ENCODE measurements at places on chromosomes 13 and 19. TPM values are rescaled to one million over a fixed set of nuclear protein-coding genes. Genes with fewer than 3 reads are reported as not detected.

GRCh38 chr13:33606692-33607091 is 211.3 kb upstream of the RFC3 start:
- DNase-seq = no peak

DNA sequence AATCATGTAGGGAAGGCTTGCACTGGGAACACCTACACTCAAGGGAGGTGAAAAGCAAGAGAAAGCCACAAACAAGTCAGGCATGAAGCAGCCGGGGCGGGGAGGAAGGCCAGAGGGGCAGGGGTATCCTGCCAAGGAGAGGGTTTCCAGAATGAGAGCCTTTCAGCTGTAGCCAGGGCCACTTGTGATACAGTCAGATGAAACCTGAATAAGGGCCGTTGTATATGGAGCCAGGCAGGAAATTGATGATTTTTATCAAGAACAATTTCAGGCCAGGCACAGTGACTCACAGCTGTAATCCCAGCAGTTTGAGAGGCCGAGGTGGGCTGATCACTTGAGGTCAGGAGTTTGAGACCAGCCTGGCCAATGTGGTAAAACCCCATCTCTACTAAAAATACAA is 4.4 kb downstream of the TRPM4 start:
- DNase-seq = no peak

Gene COX6B2
- total RNA-seq = not detected

GRCh38 chr19:41967054-41967783 is 8.1 kb upstream of the RABAC1 start:
- DNase-seq = no peak

DNA sequence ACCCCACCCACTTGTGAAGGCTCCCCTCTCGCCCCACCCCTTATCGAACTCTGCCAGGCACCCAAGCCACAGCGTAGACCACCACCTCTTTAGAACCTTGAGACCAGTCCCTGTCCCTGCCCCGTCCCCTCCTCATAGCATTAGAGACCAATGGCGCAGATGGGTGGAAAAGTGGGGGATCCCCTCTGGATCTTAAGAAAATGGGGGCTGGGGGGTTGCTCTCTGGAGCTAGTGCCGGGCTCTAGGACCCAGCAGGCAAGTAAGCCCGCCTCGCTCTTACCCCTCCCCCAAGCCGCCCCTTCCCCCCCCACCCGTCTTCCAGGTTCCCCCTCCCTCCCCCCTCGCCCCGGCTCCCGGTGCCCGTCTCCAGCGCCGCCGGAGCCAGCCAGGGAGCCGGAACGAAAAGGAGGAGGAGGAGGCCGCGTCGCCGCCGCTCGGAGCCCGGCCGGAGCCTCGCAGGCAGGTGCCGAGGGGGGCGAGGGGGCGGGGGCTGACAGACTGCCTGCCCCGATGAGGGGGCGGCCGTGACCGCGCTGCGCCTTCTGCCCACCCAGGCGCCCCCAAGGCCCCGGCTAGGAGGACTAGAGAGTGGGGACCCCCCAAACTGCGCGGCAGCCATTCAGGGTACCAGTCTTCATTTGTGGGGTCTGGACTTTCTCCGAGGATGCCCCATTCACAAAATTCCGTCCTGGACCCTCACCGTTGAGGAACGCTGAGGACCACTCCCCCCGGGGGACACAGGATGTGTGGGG is at the start of gene SPRED3:
Gene SPRED3, plus strand, starts transcription at position 349 of the 752 bp plus-strand sequence. CDS start 1,606 bp downstream, outside the sequence.
- no peak for DNase-seq

DNA sequence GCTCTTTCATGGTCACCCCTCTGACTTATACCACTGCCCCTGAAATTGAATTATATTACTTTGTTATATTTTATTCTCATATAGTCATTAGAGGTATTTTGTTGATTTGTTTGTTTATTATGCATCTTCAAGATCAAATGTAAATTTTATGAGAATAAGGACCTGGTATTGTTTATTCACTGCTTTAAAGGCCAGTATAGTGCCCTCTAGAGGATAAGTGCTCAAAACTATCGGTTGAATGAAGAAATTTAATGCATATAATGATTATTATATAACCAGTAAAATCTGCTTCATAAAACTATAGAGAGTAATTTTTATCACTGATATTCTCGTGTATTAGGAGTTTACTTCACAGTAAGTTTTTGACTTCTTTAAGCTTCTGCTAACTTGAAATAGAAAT is 1401.9 kb downstream of the SLITRK1 start:
- no peak for DNase-seq

DNA sequence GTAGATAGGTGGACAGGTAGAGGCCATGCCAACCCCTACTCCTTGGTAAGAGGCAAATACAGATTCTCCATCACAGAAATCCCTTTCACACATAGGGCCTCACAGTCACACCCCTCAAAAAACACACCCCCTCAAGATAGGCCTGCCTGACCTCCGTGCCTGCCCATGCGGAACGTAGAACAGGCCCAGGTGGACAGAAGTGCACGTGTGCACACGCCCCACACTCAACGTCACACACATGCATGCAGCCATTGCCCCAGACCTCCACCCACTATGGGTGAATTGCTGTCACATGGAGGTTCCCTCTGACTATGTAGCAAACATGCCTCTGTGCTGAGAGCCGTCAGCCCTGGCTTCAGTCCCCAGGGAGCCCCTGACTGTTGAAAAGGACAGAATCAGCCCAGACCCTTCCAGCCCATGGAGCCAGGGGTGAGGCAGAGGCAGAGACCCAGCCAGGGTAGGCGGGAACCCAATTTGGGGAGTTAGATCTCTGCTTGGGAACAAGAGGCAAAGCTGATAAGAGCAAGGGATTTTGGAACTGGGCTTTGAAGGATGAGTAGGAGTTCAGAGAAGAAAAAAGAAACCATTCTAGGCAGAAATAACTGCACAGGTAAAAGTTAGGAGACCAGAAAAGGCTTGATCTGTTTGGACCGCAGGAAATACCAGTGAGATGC is 3.1 kb downstream of the ANKRD24 start:
- no peak for DNase-seq

DNA sequence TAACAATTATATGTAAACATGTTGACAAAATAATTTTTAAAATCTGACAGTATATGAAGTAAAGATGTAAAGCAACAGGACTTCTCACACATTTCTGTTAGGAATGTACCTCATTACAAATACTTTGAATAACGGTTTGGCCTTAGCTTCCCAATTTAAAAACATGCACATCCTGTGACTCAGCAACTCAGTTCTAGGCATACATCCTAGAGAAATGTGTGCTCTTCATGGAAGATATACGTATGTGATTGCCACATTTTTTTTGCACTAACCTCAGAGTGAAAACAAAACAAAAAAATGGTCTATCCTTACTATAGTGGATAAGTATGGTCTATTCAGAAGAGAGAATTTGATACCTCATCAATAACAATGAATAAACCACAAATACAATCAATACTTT is 314.6 kb downstream of the LIG4 start:
- no peak for DNase-seq

Gene ATXN8OS
- 2.2 TPM for total RNA-seq

- no peak for DNase-seq
These were observed 290.7 kb downstream of the SPRY2 start for GRCh38 chr13:80050252-80050651.
